ENCODE measurements at places on chromosomes 1 and 21. TPM values are rescaled to one million over a fixed set of nuclear protein-coding genes. Genes with fewer than 3 reads are reported as not detected.

Gene PTGFR
- total RNA-seq = 18.5 TPM

DNA sequence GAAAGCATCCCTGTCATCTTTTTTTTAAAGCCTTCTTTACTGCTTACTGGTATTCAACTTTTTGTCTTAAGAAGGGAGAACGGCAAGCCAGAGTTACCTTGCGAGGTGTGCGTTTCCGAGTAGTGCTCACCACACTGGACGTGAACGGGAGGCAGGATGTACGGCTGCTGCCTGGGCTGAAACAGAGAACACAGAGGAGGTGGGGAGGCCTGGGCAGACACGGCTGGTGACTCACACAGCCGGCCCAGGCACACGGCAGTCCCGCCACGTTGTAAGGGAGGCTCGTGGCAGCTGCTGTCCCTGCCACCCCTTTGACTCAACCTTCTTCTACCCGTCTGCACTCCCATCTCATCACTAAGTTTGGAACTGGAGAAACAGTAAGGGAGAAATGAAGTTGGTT lies 105.8 kb downstream of the SMYD2 start:
- peak; percentile 87 for DNase-seq

- no peak for DNase-seq
These were observed 16.7 kb downstream of the SHISA4 start for GRCh38 chr1:201905234-201905890.

- DNase-seq = no peak
These were observed 6.8 kb downstream of the CDCA8 start for GRCh38 chr1:37699147-37699546.

GRCh38 chr1:236880209-236880608 lies 85.1 kb downstream of the MTR start:
- DNase-seq = no peak

Gene SYF2
- total RNA-seq = 56.1 TPM

DNA sequence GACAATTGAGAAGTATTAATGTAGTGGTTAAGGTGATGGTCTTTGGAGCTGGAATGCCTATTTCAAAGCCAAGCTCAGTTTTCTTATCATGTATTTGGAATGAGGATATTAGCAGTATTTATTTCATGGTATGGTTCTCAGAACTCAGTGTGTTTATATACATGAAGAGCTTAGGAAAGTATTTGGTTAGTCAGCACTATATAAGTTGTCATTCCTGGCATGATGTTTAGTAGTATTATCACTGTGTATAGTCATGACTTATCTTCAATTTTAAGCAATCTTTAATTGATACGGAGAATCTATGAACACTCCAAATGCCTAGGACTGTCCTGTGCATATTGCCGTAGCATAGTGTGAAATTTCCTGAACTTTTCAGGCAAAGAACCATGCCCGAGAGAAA lies 501.9 kb upstream of the USP24 start:
- no peak for DNase-seq

Gene NHLH2
- total RNA-seq = 1.3 TPM

DNA sequence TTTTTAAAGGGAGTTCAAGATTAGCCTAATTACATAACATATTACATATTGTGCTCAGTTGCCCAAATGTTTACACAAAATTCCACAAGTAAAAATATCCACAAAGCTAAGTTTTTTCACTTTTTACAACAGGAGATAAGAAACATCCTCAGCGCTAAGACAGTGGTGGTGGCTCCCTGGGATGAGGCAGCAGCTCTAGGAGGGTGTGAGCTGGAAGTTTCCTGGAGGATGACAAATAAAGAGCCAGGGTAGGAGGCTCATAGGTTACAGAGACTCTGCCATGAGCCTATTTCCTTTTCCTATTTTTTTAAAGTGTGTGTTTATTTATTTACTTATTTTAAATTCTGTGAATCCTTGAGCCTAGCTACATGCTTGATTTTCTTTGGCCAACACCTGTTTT lies 91.7 kb downstream of the COL24A1 start:
- DNase-seq = no peak

- no peak for DNase-seq
These were observed 58.0 kb downstream of the LEPR start for GRCh38 chr1:65478379-65479026.

GRCh38 chr1:8873506-8874229 lies 4.8 kb downstream of the ENO1 start:
- DNase-seq = peak; percentile 98

DNA sequence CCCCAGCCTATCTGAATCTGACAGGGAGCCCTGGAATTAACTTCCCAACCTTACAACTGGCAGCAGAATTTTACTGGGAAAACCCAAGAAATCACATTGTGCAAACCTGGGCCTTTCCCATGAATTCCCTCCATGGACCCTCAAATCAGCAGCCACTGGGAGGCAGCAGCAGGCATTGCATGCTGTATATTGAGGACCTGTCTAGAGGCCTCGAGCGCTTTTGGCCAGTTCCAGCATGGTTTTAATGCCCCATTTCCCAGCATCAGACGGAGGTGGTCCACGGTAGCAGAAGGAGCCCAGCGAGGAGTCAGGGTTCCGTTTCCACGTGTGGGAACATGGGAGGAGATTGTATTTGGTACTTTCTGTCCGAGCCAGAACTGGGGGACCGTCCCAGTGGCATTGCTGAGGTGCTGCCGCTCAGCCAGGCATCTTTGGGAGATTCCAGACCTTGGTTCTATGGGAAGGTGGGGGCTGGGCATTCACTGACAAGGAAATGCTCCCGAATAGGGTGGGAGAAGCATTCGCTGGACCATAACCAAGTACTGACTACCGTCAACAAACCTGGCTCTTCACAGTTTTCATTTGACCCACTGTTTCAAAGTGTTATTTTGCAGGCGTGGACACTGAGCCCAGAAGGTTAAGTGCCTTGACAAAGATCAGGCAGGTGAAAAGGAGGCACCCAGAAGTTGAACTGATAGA lies 15.9 kb downstream of the BMP8A start:
- no peak for DNase-seq

Gene ACKR1
- total RNA-seq = not detected

Gene FCRLB
- total RNA-seq = 0.57 TPM

Gene LRRC71
- total RNA-seq = not detected

DNA sequence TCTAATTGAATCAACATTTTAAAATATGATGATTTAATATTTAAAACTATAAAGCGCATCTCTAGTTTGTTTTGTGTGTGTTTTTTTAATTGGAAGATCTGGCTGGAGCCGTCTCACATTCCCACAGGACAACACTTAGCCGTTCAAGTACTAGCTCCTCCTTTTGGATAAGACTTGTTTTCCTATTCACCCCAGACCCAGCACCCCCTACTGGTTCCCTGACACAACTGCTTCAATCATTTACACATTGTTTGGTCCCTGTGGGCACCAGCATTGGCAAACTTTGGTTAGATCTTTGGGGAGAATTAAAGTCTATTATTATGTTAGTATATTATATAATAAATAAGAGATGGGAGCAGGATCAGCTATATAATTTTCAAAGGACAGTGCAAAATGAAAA lies 34.5 kb downstream of the TYW3 start:
- peak; percentile 9 for DNase-seq

DNA sequence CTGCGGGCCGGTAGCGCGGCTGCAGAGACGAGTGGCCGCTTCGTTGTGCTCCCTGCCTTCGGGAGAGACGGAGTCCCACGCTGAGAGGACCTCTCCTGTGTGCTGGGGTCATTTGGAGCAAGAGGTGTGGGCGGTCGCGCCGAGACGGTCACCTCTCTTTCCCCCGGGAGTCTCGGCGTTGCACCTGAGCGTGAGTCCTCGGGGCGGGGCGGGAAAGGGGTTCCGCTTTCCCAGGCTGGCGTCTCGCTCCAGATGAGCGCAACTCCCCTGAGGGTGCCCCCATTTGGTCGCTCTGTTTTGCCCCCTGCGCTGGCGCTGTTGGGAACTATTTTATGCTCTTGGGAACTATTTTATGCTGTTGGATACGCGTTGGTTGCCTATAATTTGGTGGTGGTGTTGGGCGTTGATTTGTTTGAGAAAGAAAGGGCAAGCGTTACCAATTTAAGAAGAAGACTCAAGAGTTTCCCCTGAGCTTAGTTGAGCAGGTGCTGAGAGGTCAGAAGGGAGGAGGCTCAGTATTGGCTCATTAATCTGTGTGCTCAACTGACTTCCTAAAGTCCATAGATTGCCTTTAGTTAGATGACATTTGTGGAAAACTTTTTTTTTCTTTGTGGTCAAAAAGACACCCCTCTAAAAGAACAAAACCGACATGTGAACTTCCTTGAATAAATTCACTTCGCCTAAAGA lies 683 bp downstream of the LRRC8B start:
- DNase-seq = peak; percentile 59

Gene LCK
- total RNA-seq = not detected

GRCh38 chr1:91876040-91876470 lies 9.9 kb downstream of the TGFBR3 start:
- no peak for DNase-seq

DNA sequence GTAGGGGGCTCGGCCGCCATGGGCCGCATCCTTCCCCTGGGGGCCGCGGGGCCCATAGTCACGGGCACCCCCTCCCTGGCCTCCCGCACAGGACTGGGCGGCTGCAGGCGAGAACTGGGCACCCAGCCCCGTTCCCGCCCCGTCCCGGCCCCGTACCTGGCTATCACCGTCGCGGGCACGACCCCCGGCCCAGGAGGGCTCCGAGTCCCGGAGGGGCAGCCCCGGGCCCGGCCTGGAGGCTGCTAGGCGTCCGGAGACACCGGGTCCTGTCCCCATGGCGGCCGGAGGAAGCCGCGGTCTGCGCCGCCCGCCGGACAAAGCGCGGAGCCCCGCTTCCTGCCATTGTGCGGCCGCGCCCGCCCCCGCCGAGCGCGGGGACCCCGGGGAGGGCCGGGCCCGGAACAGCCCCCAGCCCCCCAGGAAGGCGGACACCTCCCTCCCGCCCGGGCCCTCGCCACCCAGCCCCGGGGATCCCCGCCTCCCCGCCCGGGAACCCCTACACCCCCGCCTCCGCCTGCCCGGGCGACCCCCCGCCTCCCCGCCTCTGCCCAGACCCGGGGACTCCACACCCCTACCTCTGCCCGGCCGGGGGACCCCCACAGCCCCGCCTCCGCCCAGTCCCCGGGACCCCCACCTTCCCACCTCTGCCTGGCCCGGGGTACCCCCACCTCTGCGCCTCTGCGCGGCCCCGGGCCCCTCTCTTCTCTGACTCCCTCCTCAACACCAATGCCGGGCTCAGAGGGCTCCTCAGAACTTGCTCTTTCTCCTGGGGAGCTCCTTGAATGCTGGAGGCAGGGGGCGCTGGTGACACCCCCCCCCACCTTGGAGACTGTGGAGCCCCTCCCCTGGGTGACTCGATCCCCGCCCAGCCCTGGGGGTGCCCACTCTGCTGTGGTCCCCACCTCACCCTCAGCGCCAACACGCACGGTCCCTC lies 6.0 kb downstream of the PLEKHG5 start:
- DNase-seq = no peak

DNA sequence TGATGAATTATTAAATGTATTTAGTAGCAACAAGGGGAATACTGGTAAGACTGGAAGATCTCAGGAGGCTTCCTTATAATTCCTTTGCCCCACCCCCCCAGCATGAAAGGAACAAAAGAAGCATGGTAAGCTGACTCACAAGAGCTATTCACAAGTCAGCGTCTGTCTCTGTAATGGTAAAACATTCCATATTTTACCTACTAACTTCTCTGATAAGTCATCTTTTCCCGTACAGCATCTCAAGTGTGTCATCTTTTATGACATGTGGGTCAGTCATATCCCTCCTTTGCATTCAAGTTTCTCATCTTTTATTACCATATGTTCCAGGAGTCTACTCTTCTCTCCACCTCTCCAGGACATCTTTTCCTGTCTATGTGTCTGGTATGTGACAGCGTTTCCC lies 241.3 kb downstream of the PLA2G4A start:
- no peak for DNase-seq

All from myocyte (in vitro differentiated cells).